ENCODE measurements at places on chromosomes 5 and 9.

DNA sequence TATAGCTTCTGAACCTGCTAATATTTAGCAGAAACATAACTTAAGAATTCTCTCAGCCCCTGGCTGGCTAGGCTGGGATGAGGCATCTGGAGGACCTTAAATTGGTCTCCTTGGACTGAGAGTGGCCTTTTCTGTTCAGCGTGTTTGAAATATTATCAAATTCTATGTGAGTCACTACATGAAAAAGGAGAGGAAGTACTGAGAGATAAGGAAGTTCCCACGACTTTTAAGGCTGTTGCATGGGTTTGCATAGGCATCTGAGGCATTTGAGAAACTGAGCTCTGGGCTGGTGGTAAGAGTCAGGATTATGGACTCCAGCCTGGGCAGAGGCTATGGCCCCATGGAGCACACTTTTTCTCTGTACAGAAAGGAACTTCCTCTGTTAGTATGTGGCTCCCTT, 816.2 kb upstream of the GRAMD2B start:
- DNase-seq = no peak

GRCh38 chr9:133794016-133794760, 56.0 kb upstream of the SARDH start:
- no peak for DNase-seq

DNA sequence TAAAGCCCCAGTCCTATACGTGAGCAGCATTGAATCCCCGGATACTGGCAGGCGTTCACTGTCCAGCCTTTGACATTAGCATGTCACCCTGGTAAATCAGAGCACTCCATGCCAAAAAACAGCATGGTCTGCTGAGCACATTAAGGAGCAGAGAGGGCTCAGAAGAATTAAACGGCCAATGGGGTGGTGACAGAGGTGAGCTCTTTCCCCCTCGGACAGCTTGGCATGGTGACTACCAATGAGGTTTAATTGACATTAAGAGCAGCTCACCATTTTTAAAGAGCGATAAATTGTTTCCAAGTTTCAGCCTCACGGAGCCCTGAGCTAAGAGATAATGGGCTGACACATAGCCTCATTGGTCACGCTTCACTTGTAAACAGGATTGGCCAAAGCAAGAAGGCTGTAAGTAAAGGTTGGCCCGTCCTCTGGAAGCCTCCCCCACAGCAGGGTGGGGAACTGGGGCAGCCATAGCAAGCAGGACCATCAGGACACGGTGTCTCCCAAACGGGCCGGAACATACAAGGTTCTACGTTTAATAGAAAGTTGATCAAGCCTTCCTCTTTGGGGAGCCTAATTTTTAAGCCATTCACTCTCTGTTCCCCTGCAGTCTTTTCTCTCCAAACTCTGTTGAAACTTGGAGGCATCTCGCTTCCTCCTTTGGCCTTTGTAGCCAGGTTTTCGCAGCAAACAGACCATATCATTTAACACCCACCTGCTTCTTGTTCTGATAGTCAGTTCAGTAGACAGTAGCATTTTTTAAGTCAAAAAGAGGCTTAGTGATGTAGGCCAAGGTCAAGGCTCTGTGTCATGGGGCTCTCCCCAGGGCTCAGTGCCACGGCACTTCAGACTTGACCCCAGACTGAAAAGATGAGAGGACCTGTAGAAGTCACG, 25.9 kb downstream of the QRFP start:
- DNase-seq = no peak

DNA sequence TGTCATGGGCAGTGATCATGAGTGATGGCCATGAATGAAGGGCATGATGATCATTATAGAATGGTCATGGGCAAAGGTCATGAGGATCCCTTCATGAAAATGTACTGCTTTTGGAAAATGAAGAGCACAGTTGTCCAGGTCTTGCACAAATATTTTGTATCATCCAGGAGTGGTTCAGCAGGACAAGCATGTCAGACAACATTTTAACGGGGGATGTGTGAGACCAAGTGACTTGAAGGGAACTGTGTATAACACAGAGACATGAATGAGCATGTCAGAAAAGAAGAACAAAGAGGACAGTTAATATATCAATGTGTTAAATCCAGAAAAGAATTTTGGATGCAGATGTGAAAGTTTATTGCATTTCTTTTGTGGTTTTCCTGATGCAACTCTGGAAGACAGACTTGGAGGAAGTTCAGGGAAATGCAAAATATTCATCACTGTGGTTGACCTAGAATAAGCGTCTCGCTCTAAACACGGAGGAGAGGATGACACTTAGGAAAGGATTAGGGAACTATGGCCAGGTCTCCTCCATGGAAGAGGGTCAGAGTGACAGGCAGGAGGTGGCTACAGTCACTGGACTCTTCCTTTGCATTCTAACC, 116.1 kb upstream of the IRX4 start:
- DNase-seq = no peak

- DNase-seq = no peak
These were observed 164.8 kb downstream of the ZSWIM6 start for GRCh38 chr5:61496860-61497259.

DNA sequence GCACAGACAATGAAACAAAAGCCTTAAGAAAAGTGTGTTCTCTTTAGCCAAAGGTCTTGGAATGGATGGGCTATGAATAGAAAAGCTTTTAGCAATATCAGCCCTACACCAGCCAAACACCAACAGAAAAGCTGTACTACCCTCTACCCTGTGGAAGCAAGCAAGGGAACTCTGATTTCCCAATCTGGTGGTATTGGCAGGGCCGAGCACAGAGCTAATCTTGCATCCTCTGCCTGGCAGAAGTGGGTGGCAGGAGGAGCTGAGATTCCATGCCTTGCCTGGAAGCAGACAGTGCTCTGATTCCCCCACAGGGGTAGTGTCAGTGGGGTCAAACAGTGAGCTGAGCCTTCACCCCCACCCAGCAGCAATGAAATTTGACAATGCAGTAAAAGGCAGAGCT, 29.6 kb upstream of the ZNF782 start:
- no peak for DNase-seq

GRCh38 chr5:159581502-159582249, 251.4 kb upstream of the IL12B start:
- no peak for DNase-seq

- DNase-seq = no peak
These were observed 104.1 kb downstream of the TTLL11 start for GRCh38 chr9:121989010-121989409.

DNA sequence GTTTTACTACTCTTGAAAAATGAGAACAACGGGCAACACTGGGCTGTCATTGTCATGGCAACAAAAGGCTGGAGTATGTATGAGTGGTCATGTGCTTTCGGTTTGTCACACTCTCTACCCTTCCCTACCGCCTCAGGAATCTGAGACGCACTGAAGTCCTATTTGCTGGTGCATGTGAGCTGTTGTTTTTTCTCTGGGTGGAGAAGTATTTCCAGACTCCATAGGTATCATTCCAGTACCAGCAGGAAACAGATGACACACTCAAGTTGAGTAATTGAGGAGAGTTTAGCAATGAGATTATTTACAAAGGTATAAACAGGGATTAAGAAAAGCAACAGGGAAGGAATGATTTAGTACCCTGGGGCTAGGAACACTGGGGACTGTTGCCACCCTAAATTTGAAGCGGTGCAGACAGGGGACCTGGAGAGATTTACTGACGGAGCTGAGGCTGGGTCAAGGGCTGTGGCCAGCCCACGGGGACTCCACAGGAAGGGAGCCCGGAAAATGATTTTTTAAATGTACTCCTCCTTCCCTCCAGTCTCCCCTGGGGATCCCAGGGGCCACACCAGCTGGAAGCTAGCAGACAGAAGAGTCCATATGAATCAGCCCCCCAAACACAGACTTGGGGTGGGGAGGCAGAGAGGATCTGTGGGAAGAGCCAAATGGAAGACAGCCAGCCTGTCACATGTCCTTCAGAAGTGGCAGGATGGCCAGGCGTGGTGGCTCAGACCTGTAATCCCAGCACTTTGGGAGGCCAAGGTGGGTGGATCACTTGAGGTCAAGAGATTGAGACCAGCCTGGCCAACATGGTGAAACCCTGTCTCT, 13.2 kb upstream of the ZBTB43 start:
- no peak for DNase-seq

DNA sequence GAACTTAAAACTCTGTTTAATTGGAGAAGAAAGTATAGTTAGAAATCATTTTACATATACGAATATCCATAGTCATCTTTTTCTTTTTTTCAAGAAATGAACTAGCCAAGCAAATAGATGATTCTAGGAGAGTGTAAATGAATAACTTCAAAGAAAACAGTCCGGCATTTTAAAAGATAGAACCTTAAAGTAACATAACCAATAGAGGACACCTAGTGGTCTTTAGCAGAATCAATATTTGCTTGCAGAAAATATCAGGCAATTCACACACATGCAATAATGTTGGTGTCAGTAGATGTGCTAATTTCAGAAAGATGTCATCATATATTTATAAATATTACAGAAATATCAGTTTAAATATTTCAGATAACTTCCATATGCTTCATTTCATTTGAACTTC, 57.1 kb downstream of the HCN1 start:
- DNase-seq = no peak

- no peak for DNase-seq
These were observed 40.4 kb downstream of the LPAR1 start for GRCh38 chr9:110997847-110998246.

DNA sequence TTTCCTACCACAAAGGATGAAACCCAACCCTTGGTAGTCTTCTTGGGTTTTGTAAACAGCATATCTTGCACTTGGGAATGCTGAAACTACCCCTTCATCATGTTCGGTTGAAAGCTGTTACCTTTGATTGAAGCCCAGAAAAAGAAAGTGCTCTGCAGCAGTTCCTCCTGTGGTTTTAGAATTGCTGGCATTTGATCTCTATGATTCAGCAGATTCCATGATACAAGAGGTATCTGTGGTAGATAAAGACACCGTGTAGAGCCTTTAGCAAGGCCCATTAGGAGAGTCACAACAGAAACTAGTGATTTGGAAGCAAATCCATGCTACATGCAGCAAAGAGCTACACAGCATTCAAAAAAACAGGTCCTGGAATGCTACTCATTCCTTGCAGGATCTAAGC, 557.0 kb downstream of the TLE1 start:
- no peak for DNase-seq

- DNase-seq = no peak
These were observed 2.7 kb downstream of the RGMB start for GRCh38 chr5:98776066-98776705.

DNA sequence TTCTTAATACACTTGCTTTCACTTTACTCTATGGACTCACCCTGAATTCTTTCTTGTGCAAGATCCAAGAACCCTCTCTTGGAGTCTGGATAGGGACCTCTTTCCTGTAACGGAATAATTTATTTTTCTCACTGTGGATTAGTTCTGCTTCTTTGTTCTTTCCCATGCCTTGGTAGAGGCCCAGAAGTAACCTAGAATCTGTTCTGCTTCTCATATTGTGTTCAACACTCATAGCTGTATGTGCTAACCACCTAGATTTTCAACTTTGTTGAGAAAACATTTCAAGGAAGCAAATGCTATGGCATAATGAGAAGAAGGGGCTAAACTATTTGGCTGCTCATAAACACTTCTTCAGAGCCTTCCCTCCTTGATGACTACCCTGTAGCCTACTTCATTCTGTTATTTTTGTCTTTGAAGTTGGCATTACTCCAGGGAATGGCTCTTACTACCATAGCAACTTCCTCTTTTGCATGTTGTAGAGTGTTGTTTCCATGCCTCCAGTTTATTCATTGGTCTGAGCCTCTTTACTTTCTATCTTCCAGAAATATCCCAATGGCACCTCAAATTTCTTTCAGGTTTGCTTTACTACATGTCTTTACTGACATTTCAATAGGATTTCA, 74.3 kb downstream of the KIAA0825 start:
- DNase-seq = no peak

DNA sequence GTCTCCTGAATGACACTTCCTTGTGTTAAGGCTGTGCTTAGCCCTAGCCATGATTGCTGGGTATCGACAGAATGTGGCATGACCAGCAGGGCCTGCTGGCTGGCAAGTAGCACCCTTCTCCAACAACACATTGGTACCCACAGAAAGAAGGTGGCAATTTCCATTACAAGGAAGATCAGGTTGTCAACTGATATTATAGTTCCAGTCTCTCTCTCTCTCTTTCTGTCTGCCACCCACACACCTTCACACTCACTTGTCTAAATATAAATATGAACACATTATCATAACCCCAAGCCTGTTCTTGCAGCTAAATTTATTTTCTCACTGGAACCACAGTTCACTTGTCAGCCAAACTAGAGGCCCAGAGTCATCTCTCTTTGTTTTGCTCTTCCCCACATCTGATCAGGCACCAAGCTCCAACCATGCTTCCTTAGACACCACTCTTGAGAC, 408.1 kb upstream of the PIK3R1 start:
- DNase-seq = no peak

- no peak for DNase-seq
These were observed 55.1 kb downstream of the NUP214 start for GRCh38 chr9:131180454-131180853.

- DNase-seq = no peak
These were observed 337.3 kb upstream of the RFX3 start for GRCh38 chr9:3863111-3863528.

DNA sequence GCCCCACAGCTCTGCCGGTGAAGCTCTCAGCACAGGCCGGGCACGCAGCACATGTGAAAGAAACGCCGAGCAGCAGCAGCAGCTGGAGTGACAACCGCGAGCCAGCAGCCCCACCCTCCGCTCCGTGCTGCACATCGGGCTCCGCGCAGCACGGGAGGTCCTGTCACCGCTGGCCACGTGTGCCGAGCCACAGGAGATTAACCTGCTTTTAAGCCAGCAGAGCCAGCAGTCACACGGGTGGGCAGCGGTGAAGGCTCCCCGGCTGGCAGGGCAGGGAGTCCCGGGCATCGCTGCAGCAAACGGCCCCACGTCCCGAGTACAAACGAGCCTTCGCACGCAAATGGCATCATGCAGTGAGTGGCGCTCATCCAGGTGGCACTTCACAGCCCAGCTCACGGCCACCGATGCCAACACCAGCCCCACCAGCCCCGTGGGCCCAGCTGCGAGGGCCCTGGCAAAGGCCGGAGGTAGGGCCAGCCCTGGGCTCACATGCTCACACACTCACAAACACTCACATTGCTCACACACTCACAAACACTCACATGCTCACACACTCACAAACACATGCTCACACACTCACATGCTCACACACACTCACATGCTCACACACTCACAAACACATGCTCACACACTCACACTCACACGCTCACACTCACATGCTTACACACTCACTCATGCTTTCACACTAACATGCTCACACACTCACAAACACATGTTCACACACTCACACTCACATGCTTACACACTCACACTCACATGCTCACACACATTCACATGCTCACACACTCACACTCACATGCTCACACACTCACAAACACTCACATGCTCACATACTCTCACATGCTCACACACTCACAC, 11.1 kb downstream of the CCDC187 start:
- DNase-seq = no peak

- no peak for DNase-seq
These were observed 61.4 kb downstream of the WDR41 start for GRCh38 chr5:77430726-77431125.

- no peak for DNase-seq
These were observed 32.1 kb downstream of the LCP2 start for GRCh38 chr5:170265522-170265921.

All from activated CD8-positive, alpha-beta memory T cell treated with anti-CD3 and anti-CD28 coated beads, Interleukin-2, amount 50 U/mL, for 4 hours (primary cell).